Stimulated activated CD8-positive, alpha-beta memory T cell treated with anti-CD3 and anti-CD28 coated beads, Interleukin-2, amount 100 ng/mL, for 1 hour (primary cell): ENCODE measurements at places on chromosomes 16 and 17.

DNA sequence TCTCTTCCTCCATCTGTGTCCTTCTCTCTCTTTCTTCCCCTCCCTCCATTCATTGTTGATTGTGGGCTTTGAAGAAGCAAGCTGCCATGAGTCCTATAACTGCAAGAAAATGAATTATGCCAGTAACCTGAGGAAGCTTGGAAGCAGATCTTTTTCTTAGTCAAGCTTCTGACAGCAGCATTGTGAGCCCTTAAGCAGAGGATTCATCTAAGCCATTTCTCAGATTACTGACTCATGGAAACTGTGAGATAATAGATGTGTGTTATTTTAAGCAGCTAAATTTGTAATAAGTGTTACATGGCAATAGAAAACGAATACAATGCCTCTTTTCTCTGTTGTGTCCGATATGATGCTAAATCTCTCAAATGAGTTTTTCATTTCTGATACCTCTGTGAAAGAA is 1109.7 kb downstream of the CDH11 start:
- no peak for DNase-seq

GRCh38 chr17:18105027-18105426 is 3.5 kb upstream of the MYO15A start:
- no peak for DNase-seq

DNA sequence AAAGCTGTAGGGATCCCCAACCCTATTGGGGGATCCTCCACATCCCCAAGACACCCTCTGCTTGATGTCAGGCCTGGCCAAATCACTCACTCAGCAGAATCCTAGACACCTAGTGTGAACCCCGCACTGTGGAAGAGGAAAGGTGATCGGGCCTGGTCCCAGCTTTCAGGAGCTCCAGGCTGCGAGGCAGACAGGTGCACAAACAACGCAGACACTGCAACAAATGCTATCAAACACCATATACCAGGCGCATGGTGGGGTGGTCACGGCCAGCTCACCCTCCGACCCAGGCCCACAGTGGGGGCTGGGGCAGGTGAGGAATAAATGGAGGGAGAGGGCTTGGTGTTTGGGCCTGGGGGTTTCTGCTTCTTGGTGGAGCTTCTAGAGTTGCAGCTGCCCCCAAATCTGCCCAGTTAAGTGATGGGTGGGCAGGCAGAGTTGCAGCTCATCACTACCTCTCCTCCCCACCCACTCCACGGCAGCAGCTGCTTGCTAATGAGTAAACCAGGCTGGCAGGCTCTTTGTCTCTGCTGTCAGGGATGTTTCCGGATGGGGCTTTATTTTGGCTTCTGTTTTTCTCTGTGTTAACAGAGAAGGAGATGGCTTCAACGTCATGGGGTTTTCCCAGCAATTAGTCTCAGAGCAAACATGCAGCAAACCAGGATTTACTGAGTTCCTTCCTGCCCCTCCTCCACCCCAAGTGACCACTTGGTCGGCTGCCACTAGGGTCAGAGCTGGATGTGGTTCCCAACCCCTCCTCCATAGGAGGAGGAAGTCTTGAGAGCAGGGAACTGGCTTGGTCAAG is 46.6 kb downstream of the PECAM1 start:
- no peak for DNase-seq

DNA sequence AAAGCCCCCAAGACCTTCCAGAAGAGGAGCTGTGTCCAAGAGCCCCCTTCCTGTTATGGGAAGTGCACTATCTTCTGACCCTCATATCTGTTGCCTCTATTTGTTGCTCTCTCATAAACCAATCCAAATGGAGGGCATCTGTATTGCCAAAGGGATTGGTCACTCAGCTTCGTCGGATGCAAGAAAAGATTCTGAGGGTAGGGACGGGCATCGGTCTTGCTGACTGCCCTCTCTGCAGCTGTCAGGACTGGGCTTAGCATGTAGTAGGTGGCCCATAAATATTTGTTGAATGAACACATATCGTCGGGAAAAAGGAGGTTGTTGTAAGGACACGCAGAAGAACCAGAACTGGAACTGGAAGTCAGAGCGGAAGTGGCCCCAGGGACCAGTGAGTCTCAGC is 44.1 kb downstream of the CCDC42 start:
- DNase-seq: no peak

DNA sequence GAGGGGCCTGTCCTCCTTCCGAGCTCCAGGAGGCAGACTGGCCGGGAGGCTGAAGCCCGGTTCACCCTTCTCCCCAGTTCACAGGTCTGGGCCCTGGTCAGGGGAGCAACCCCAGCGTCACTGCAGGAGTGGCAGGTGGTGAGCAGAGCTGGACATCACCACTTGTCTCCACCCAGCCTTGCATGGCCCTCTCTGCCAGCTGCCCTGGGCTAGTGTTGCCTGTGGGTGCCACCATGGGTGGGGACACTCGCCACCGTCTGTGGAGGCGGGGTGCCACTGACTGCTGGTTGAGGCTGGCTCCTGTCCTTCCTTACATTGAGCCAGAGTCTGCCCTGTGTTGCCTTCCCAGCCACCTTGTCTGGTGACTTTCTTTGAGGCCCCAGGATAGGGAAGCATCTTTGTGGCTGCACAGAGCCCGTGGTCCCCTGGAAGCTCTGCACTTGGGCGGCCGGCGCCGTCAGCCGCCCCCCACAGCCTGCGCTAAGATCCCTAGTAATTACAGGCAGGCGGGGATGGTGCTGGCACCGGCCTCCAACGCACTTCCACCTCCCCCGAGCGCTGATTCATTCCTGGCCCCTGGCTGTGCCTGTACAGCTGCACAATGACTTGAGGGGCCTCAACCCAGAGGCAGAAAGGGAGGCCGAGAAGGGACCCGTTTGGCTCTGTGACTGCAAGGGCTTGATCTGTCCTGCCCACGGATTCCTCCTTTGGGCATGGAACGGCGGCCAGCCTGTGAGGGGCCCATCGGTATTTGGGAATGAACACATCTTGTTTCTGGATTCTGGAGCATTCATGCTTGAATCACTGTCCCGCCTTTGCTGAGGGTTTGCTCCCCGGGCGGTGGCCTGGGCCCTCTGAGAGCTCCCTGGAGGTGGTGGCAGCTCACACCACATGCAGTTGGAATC is 5.2 kb downstream of the BAIAP2 start:
- DNase-seq: no peak

DNA sequence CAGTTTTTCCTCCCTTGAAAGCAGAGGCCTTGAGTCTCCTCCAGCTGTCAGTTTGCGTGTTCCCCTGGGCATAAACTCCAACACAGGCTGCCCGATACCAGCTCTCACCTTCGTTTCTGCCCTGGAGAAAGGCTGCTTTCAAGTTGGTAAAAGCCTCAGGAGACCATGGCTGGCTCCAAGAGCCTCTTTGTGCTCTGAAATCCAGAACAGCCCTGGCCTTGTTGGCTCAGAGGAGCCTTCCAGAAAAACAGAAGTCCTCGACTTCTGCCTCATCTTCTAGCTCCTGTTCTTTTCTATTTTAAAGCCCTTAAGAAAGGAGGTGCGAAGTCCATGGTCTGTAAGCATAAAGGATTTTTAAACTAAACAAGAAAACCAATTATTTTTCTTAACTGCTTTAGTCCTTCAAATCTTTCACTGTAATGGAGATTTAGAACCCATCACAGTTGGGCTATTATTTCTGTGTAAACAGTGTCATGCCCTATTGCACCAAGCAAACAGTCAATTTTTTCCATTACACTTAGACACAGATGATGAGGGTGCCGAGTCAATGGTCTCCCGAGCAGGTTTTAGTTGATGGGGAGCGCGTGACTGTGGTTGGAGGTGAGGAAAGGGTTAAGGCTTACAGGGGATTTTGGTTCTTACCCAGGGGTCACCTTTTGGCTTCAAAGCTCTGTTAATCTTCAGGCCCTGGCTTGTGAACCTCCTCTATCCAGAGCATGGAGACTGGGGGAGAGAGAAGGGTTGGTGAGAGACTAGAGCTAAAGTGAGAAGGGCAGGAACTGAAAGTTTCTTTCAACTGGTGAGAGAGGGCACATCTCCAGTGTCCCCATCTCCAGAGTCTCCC is 212.8 kb downstream of the MSI2 start:
- DNase-seq: no peak

DNA sequence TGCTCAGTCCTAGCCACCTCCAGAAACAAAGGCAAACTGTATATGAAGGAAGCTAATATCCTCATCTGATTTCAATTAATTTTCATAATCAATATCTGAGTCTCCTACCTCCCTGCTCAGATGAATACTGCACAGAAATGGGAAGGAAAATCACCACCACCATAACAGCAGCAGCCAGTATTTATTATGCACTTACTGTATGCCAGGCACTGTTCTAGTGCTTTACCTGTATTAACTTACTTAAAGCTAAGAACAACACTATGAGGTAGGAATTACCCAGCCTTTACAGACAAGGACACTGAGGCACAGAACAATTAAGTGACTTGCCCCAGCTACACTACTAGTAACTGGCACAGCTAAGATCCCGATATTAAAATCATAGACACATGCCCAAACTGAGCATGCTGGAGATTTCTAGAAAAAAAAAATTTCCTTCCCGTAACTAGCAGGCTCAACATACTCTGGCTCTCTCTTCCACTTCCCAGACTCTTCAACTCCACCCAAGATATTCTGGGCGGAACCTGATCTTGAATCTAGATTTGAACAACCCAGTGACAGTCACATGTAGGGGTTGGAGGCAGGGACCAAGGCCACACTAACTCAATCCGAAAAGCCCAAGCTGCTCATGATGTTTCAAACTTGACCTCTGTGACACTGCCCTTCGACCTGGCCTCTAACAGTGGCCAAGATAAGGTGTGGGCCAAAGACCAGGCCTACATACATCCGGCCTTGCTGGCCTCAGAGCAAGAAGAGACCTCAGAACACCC is 3.9 kb downstream of the TRIM25 start:
- no peak for DNase-seq

GRCh38 chr17:75980188-75981018 is 1.4 kb downstream of the TEN1 start:
- no peak for DNase-seq

DNA sequence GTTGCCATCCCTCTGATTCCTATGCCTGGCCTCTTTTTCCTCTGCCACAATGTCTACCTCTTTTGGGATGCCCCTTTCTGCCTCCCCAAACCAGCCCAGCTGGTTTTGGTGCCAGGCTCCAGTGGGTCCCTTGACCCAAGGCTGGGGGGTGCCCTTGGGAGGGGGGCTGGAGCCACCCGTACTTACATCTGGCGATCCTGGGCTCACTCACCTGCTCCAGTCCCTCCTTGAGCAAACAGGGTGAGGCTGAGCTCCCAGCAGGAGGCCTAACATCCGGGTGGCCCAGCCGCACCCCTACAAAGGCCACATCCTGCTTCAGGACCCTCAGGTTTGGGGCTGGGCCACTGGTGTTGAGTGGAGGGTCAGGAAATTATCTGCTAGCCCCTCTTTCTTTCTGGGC is 1.2 kb downstream of the ERN2 start:
- DNase-seq: no peak

GRCh38 chr17:50151937-50152547 is 1.6 kb upstream of the PPP1R9B start:
- DNase-seq: no peak

- DNase-seq: no peak
Measured at GRCh38 chr16:30342751-30343490, 12.2 kb downstream of the CD2BP2 start.

DNA sequence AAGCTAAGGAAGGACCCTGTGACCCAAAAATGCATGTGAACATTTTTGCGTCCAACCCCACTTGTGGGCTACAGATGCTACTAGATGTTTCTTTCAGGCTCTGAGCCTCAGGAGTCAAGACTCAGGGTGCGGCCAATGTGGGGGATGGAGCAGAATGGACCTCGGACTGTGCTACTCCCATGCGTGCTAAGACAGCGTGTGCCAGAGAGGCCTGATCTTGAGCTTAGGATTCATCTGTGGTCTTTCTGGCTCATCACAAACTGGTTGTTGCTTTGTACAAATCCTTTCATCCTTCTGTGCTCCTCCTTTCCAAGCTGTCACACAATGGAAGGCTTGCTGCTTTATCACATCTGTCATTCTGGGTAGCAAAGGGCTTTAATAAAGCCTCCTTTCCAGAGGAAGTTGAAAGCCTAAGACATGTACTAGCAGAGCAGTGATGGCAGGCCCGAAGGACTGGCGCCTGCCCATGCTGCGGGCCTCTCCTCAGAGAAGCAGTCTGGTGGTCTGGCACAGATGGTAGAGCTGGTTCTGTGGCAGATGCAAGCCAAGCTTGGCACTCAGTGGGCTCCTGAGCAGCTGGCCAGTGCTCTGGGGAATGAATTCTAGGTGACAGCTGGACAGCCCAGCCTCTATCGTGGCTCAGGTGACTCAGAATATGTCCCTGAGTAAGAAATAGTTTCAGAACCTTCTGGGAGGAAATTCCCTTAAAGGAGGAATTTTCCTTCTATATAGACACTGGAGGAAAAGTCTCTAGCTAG is 27.8 kb downstream of the COG4 start:
- DNase-seq: no peak

DNA sequence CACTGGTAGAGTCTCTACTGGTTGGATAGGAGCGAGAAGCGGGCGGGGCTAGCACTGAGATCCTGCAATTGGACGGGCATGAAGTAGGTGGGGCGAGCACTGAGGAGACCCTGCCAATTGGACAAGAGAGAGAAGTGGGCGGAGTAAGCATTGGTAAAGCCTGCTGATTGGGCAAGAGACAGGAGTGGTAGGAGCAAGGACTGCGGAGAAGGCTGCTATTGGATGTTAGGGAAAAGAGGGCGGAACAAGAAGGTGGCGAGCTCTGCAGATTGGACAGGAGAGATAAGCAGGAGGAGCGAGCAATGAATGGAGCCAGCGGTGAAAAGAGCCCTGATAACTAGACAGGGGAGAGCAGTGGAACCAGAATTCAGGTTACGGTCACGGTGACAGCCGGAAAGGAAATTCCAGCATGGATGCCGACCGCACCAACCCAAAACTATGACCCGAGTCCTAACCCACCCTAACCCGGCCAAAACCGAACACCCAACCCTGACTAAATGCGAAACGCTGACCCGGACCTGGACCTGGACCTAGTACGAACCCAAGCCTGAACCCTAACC is 4.8 kb downstream of the SCGB1C2 start:
- no peak for DNase-seq

- no peak for DNase-seq
Measured at GRCh38 chr17:8190506-8190905, 526 bp upstream of the BORCS6 start.

- DNase-seq: no peak
Measured at GRCh38 chr17:4365628-4366326, 698 bp downstream of the UBE2G1 start.

GRCh38 chr17:80826346-80826954 is 165.2 kb upstream of the CHMP6 start:
- DNase-seq: no peak

- DNase-seq: no peak
Measured at GRCh38 chr17:5241861-5242671, 7.4 kb upstream of the SCIMP start.

GRCh38 chr17:76626442-76626841 is 17.1 kb downstream of the ST6GALNAC1 start:
- no peak for DNase-seq

- no peak for DNase-seq
Measured at GRCh38 chr17:65742403-65743307, 181.2 kb upstream of the AXIN2 start.

- no peak for DNase-seq
Measured at GRCh38 chr17:51608251-51608933, 348.0 kb downstream of the UTP18 start.

GRCh38 chr17:48590607-48591161 is 643 bp upstream of the HOXB3 start:
- DNase-seq: no peak
